ENCODE measurements at places on chromosomes 2 and 18.

GRCh38 chr2:122565364-122565763 lies 809.9 kb downstream of the TSN start:
- DNase-seq = no peak

DNA sequence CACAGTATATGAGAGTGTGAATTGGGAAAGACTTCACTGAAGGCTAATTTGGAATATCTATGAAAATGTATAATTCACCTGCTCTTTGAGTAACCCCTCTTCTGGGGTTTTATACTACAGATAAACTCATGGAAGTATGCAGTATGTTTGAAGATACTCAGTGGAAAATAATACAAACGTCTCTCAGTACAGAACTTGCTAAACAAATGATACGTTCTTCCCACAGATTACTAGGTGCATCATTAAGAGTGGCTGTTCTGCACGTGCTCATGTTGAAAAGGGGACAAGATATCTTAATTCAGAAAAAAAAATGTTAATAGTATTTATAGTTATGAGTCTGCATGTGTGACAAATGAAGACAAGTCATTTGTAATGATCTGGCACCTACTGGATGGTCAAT lies 70.2 kb upstream of the EPAS1 start:
- DNase-seq = no peak

- DNase-seq = no peak
Observed at GRCh38 chr2:97068074-97068473, 26.6 kb downstream of the FAHD2B start.

GRCh38 chr2:9001778-9002177 lies 1.7 kb downstream of the MBOAT2 start:
- no peak for DNase-seq

- no peak for DNase-seq
Observed at GRCh38 chr2:162242586-162243280, 512 bp downstream of the FAP start.

DNA sequence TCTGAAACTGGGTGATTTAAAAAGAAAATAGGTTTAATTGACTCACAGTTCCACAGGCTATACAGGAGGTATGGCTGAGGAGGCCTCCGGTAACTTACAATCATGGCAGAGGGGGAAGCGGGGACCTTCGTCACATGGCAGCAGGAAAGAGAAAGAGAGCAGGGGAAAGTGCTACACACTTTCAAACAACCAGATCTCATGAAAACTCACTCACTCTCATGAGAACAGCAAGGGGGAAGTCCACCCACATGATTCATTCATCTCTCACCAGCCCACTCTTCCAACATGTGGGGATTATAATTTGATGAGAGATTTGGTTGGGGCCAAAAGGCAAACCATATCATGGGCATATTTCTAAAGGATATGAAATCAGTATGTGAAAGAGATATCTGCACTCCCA lies 12.0 kb upstream of the ARHGAP15 start:
- no peak for DNase-seq

DNA sequence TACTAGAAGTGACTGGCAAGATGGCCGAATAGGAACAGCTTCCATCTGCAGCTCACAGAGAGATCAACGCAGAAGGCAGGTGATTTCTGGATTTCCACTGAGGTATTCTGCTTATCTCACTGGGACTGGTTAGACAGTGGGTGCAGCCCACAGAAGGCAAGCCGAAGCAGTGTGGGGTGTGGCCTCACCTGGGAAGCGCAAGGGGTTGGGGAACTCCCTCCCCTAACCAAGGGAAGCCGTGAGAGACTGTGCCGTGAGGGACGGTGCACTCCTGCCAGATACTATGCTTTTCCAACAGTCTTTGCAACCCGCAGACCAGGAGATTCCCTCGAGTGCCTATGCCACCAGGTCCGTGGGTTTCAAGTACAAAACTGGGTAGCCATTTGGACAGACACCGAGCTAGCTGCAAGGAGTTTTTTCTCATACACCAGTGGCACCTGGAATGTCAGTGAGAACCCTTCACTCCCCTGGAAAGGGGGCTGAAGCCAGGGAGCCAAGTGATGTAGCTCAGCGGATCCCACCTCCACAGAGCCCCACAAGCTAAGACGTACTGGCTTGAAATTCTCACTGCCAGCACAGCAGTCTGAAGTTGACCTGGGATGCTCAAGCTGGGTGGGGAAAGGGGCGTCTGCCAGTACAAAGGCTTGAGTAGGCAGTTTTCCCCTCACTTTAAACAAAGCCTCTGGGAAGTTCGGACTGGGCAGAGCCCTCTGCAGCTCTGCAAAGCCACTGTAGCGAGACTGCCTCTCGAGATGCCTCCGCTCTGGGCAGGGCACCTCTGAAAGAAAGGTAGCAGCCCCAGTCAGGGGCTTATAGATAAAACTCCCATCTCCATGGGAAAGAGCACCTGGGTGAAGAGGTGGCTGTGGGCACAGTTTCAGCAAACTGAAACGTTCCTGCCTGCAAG lies 40.1 kb downstream of the PLEK start:
- DNase-seq = no peak

- DNase-seq = peak; percentile 10
Observed at GRCh38 chr2:128273469-128274081, 45.1 kb downstream of the HS6ST1 start.

DNA sequence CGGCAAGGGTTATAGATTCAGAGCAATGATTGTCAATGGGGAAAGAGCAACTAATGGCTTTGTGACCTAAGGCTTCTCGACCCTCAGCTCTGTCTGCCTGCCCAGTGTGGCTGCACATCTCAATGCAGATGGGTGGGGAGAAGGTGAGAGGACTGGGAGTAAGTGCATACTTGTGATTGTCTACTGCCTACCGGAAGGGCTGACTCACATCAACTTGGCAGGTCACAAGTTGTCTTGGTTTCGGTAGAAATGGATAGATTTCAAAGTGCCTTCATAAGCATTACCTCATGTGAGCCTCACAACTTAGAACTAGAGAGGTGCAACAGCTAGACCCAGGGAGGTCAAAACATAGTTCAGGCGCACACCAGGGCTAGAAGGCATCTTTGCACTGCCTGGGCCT lies 29.4 kb downstream of the STAT1 start:
- DNase-seq = no peak

DNA sequence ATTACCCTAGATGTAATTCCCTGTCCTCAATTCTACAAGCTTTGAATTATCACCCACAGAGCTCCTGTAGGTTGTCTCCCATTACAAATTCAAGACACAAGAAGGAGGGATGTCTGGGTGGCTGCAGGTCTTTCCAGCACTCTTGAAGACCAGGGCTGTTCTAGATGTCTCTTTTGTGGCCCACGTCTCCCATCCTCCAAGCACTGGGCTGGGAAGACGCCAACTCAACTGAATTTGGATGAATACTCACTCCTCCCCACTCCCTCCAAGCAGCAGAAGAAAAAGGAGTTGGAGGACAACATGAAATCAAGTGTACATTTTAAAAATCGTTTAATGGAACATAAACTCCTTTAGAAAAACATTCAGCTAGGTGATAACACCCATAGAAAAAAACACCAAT lies 31.2 kb downstream of the SMAD7 start:
- no peak for DNase-seq

DNA sequence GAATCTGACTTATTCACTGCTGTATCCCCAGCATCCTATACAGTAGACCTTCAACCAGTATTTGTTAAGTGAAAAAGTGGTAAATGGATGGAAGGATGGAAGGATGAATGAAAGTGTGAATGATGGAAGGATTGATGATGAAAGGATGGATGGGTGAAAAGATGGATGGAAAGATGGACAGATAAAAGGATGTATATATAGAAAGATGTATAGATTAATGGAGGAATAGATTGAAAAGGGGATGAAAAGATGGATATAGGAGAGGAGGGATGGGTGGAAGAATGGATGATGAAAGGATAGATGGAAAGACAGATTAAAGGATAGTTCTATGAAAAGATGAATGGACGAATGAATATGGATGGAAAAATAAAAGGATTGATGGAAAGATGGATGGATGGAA lies 50.0 kb downstream of the PSD4 start:
- DNase-seq = no peak

- DNase-seq = no peak
Observed at GRCh38 chr2:168976034-168976654, 55.0 kb downstream of the ABCB11 start.

DNA sequence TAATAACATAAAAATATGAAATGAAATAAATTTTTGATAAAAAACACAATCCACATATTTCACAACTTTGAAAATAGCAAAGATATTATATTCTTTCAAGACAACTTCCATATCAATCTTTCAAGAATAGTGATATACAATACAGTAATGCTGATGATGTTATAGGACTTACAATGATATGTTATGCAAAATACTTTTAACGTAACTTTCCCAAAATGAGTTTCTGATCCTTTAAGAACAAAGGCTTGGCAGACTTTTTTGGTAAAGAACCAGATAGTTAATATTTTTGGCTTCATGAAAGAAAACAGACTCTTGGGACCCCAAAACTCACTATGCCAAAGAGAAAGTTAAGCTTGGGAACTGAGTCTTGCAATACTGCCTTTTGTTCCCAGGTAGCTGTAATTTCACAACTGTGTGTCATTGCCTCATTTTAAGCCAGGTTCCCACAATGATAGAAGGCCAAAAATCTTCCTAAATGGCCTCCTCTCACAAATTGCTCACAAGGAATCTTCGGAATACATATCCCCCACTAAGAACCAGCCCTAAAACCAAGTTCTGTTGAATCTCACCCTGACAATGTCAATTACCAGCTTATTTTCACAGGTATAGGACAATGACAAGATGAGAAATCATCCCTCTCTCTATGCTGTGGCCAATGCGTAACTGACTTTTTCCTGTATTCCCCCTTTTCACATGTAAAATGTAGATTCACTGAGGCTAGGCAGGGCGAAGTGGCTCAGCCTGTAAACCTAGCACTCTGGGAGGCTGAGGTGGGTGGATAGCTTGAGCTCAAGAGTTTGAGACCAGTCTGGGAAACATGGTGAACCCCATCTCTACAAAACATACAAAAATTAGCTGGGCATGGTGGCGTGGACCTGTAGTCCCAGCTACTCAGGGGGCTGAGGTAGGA lies 54.8 kb upstream of the STRN start:
- DNase-seq = no peak

DNA sequence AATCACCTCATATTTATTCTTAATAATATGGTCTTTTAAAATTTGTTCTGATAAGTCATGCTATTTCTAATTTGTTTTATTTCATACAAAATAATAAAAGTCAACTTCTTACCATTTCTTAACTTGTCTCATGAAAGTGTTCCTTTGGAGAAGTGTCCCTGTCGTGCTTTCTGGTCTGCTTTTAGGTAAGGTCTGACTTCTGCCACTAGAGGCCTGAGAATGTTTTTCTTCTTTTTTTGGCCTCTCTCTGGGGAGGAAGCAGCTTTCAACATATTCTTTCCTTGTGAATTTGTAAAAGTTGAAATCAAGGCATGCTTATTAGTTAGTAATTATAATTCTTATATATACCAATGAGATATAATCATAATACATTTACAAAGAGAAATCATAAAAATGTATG lies 39.4 kb downstream of the MAP2 start:
- DNase-seq = no peak

GRCh38 chr2:200749631-200750322 lies 61.9 kb upstream of the BZW1 start:
- DNase-seq = no peak

- no peak for DNase-seq
Observed at GRCh38 chr2:204258890-204259289, 286.4 kb upstream of the PARD3B start.

GRCh38 chr2:171889808-171890207 lies 4.2 kb downstream of the SLC25A12 start:
- DNase-seq = no peak

- DNase-seq = no peak
Observed at GRCh38 chr2:24720310-24720709, 72.9 kb downstream of the PTRHD1 start.

- DNase-seq = no peak
Observed at GRCh38 chr18:24432618-24433017, 6.1 kb downstream of the IMPACT start.

DNA sequence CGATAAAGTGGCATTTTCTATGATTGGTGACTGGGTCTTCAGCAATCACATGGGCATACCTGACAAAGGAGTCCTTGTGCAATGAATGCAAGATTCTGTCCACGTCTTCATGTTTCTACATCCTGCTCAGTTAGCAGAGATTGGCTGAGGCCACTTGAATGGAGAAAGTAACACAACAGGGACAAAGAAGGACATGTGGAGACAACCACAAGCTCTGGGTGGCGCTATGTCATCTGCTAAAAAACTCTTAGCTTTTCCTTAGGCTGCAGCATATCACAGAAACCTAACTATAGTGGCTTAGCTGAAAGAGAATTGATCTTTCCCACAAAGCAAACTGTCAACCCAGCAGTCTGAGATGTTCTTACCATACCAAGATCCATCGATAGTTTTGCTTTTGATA lies 1109.7 kb downstream of the SOCS6 start:
- no peak for DNase-seq

- DNase-seq = peak; percentile 12
Observed at GRCh38 chr2:190255676-190256075, 64.0 kb downstream of the HIBCH start.

DNA sequence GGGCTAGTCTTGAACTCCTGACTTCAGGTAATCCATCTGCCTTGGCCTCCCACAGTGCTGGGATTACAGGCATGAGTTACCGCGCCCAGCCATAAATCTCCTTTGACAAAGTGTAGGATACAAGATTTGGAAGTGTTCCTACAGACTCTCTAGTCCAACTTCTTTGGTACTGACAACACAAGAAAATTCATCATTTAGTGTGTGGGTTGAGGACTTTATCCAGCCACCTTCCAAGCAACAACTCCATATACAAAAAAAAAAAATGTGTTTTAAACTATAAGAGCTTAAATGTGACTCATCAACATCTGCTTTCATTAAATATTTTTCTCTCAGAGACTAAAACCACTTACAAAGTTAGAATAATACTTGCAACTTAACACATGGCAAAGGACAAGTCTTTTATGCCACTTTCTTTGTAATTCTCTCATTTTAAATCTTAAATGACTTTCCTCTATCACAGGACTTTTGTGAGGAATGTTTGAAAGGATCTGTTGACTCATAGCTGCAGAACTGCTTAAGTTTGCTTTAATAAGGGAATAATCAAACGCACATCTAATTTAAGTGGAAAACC lies 46.2 kb upstream of the ITGAV start:
- no peak for DNase-seq

- DNase-seq = no peak
Observed at GRCh38 chr18:58829263-58829662, 35.4 kb upstream of the ZNF532 start.
